Umbilical cord (tissue), 2 donors: ENCODE measurements at places on chromosomes 2 and 18.
A peak's percentile ranks its signal among the peaks of the same experiment; 100 is the strongest.

DNA sequence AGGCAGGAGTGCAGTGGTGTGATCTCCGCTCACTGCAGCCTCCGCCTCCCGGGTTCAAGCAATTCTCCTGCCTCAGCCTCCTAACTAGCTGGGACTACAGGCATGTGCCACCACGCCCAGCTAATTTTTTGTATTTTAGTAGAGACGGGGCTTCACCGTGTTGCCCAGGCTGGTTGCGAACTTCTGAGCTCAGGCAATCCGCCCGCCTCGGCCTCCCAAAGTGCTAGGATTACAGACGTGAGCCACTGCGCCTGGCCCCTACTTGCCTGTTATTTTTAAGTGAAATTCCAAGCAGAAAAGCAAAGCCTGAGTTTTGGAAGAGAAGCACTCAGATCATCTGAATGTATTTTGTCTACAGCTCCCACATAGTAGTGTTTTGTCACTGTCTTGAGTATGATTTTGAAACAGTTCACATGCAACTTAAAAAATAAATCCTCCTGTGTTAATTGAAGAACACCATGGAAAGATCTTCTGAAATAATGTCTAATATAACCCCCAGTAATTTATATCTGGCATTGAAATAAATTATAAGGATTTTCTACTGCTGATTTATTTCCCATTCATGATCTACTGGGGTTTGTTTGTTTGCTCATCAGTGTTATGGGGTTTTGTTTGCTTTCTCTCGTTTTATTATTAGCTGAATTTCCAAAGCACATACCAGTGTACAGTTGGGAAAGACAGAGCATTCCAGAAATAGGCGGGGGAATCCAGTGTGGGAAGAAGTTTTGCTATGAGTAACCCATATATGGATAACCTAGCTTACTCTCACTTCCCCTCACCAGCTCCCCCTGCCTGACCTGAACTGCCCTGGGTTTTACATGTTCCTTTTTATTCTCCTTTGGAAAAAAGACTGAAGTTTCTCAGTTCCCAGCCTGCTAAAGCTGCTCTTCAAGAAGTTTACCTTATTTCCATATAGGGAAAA lies 80.1 kb upstream of the MAP3K20 start:
- peak; percentile 94 for DNase-seq

GRCh38 chr2:242022550-242023290 lies 153.2 kb downstream of the RTP5 start:
- no peak for DNase-seq

- no peak for DNase-seq
Observed at GRCh38 chr2:138430181-138430580, 71.4 kb upstream of the SPOPL start.

DNA sequence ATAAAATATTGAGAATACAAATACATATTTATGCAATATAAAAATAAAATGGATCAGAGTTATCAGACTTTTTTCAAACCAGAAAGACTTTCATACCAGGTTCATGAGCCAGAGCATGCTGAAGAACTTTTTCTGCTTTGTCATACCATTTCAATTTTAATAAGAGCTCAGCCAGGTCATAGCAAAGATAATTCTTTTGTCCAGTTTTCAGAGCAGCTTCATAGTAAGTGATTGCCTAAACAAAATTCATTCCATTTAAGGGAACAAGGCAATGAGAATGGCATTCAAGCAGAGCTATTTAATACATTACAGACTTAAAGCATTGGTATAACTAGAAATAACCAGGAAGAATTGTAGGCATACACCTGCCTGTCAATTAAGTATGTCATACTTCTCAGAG lies 42.3 kb downstream of the TTC21B start:
- no peak for DNase-seq

DNA sequence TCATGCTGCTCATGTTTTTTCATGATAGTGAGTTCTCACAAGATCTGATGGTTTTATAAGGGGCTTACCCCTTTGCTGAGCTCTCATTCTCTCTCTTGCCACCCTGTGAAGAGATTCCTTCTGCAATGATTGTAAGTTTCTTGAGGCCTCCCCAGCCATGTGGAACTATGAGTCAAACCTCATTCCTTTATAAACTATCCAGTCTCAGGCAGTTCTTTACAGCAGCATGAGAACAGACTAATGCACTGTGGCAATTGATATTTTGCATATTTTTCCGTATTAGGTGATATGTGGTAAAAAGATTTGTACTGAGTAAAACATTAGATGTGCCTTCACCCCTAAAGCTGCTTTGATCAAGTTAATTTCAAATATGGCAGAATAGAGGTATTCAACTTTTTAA lies 48.8 kb downstream of the RAB27B start:
- DNase-seq = no peak

DNA sequence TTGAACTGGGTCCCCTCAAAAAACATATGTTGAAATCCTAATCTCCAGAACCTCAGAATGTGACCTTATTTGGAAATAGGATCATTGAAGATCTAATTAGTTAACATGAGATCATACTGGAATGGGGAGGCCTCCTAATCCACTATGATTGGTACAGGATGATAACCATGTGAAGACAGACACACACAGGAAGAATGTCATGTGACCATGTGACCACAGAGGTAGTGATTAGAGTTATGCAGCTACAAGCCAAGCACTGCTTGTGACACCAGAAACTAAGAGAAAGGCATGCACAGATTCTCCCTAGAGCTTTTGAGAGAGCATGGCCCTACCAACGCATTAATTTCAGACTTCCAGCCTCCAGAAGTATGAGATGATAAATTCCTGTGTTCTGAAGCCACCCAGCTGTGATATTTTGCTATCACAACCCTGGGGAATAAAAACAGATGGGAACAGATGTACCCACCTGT lies 47.0 kb upstream of the TGIF1 start:
- DNase-seq = no peak

DNA sequence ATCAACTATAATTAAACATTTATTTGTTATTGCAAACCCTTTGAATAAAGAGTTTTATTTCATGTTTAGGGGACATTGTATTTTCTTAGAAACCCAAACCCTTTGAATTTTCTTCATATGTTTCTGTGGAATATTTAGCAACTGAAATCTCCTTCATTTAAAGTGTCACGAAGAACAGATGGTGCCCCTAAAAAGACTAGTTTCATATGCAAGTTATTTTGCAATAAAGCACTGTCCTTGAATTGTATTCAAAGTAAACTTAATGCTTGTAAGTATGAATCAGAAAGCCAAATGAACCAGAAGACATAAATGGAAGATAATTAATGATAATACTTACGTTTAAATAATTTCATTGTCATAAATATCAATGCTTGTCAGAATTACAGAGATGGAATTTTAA lies 151.9 kb upstream of the CWC22 start:
- DNase-seq = no peak

DNA sequence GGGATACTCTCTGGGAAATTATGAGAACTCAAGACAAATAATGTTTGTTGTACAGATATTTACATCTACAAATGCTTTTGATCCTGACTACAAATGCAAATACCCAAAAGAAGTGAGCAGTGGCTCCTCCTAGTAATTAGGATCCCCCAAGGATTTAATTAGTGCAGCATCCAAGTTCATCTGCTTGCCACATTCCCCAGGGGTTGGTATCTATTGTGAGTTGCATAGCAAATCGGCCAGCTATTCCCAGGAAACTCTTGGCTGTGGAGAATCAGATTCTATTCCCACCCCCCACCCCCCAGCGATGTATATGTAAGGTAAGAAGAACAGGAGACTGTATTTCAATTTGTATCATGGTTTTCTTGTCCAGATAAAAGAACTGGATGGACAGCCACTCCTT lies 725.1 kb upstream of the CDH7 start:
- DNase-seq = no peak

DNA sequence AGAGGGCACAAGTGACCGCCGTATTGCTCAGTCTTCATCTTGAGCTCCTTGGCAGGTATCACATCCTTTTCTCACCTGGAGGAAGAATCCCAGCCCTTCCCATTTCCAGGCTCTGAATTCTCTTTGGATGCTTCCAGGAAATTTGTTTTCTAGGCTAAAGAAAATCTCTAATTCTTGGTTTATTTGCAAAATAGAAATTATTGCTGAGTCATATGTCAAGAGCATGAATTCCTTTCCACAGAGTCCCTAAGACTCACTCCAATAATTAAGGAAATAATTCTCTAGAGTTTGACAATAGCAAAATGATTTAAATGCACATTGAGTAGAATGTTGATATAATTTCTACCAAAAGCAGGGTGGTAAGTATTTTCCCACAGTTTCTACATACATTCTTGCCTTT lies 16.3 kb upstream of the CCDC68 start:
- no peak for DNase-seq

DNA sequence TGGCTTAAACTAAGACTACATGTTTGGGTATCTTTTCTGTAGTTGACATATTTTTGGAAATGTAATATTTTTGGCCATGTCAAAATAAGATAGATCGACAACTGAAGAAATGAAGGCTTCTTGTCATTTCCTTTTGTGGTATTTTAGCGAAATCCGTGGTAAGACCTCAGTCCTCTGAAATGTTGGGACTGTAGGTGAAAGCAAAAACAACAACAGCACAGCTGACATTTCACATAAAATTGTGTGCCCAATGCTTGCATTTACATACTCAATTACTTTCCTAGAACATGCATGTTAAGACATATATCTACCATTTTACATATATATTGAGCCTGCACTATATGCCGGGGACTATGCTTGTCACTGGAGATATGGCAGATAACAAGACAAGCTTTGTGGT lies 50.2 kb downstream of the SPP2 start:
- DNase-seq = no peak

DNA sequence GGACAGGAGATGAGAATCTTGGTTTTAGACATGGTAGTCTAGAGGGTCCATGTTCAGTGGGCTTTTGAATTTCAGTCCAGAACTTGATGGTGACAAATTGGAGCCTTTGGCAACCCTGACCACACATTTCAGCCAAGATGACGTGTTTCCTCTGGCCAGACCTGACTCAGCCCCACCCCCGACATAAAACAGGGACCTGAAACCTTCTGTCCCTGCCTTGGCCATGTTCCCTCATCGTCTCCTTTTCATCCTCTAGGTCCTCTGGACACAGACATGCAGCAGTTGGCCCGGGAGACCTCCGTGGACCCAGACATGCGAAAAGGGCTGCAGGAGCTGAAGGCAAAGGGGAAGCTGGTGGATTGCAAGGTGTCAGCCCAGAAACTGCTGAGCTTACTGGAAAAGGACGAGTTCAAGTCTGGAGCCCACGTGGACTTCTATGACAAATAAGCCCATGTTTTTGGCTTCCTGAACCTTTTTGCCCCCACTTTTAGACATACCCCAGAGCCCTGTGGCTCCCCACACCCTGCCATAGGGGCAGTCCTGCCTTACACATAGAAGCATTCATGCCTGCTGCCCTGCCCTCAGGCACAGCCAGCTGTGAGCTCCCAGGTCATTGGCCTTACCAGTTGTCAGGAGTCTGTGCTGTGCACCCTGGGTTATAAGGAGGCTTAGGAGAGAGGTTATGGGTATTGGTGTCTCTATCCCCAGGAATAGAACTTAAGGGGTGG lies 4.0 kb downstream of the SPR start:
- DNase-seq = no peak

- DNase-seq = peak; percentile 7
Observed at GRCh38 chr2:24721470-24721869, 71.7 kb downstream of the PTRHD1 start.

DNA sequence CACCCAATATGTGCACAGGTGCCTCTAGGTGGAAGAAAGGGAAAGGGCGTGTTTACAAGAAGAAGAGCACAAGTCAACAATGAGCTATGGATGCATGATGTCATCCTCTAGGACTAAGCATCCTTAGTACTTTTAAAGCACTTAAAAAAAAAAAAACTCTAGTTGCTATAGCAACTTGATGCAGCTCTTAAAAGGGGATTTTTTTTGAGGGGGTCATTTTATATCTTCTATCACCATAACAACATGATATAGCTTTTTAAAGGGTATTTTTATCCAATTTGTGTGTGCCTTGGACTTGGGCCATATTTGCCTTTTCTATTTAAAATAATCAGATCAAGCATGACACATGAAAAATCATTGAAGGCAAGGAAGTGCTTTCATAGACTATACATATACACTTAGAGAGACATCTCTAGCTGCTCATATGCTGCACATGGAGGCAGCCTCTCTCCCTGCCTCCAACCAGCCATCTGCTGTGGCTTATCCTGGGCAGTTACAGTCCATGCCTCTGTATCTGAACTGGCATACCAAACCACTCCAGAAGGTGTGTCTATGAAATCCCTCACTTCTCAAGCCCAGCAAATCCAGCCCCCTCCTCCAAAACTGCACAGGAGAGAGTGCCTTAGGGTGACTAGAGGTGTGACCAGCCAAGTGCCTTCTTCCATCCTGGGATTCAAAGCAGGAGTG lies 165.4 kb downstream of the MSH2 start:
- no peak for DNase-seq

DNA sequence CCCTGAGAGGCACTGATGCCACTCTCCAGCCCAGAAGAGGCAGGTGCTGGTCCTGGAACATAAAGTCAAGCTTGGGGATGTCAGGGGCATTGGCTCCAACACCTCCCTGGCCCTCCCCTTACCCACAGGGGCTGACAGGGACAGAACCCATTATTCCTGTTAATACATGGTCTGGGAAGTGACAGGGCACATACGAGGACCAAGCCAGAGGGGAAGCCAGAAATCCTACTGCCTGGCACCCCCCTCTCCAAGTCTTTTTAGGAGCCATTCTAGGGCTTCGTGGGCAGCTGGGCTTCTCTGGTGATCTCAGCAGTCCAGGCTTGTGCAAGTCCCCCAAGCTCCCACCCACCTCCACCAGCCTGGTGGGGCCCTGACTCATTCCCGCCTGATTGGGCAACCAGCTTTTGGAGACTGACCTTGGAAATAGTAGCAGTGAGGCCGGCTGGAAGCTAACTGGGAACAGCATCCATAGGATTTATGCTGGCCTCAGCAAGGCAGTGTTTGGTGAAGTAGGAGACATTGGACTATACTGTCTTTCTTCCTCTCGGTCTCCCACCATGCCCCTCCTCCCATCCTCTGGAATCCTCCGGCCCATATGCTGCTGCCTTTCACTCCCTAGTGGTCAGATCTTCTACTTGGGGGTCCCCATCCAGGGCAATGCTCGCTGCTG lies 86.4 kb upstream of the HK2 start:
- no peak for DNase-seq
